ENCODE measurements at places on chromosomes 2 and 18.
A peak's percentile ranks its signal among the peaks of the same experiment; 100 is the strongest.

GRCh38 chr2:99066075-99066958 lies 75.2 kb upstream of the C2orf15 start:
- no peak overlapping the region for H3K4me3 ChIP-seq
- H3K27me3 ChIP-seq = no peaks in the 10 kb centered on the region
- DNase-seq = no peak
- H3K27ac ChIP-seq = no peak overlapping the region
- H3K4me1 ChIP-seq = no peaks in the 10 kb centered on the region

GRCh38 chr18:35110554-35111485 lies 69.6 kb downstream of the MAPRE2 start:
- no peaks in the 10 kb centered on the region for H3K4me1 ChIP-seq
- no peak overlapping the region for H3K4me3 ChIP-seq
- no peaks in the 10 kb centered on the region for H3K36me3 ChIP-seq
- DNase-seq = no peak
- H3K27me3 ChIP-seq = no peaks in the 10 kb centered on the region

GRCh38 chr2:73836141-73836943 lies 7.6 kb downstream of the STAMBP start:
- DNase-seq = no peak
- H3K4me1 ChIP-seq = peaks cover 6% of the 10 kb centered on the region
- H3K27me3 ChIP-seq = no peaks in the 10 kb centered on the region
- no peaks in the 10 kb centered on the region for H3K36me3 ChIP-seq
- peak overlapping the region; percentile 90 for H3K27ac ChIP-seq

- no peak for DNase-seq
- H3K27me3 ChIP-seq = no peaks in the 10 kb centered on the region
- no peaks in the 10 kb centered on the region for H3K36me3 ChIP-seq
- H3K4me3 ChIP-seq = no peak overlapping the region
- H3K4me1 ChIP-seq = no peaks in the 10 kb centered on the region
- no peak overlapping the region for H3K27ac ChIP-seq
Measured at GRCh38 chr2:83784947-83785346, 674.1 kb downstream of the SUCLG1 start.

DNA sequence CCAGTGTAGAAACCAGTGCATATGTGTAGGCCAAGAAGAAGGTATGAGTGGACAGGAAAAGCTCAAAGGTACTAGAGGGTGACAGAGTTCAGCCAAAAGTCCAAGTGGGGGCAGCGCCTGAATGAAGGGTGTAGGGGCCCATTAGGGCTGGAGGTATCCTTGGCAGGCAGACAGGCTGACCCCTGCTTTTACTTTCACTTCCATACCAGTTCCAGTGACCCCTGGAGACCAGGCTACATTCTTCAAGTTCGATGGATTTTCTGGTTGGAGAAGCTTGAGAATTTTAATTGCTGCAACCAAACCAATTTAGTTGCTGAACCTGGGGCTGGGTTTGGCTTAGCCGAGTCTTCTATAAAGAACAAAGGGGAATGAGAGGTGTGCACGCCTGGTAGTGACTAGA lies 42.3 kb upstream of the MRPL33 start:
- no peak overlapping the region for H3K4me3 ChIP-seq
- H3K27ac ChIP-seq = no peak overlapping the region
- no peaks in the 10 kb centered on the region for H3K4me1 ChIP-seq
- no peak for DNase-seq

Data from uterus (tissue), 4 donors.